A549 treated with GW870086 at 1 μM for 4 hours (cell line): ENCODE measurements at places on chromosomes 7 and 10. TPM values are rescaled to one million over a fixed set of nuclear protein-coding genes. Genes with fewer than 3 reads are reported as not detected.

Gene FAM3C
- total RNA-seq = 36.5 to 41.8 TPM (median 40.2 TPM) in 5 replicates

Gene PNLIP
- total RNA-seq = not detected in 5 replicates

Gene ACTL6B
- total RNA-seq = not detected in 5 replicates

Gene STEAP1
- 13.4 to 16.3 TPM (median 15.9 TPM) in 5 replicates for total RNA-seq

Gene GPR15LG
- not detected in 5 replicates for total RNA-seq

Gene KEL
- total RNA-seq = not detected in 5 replicates
